Choroid plexus epithelial cell (primary cell): ENCODE measurements at places on chromosomes 4 and X.

DNA sequence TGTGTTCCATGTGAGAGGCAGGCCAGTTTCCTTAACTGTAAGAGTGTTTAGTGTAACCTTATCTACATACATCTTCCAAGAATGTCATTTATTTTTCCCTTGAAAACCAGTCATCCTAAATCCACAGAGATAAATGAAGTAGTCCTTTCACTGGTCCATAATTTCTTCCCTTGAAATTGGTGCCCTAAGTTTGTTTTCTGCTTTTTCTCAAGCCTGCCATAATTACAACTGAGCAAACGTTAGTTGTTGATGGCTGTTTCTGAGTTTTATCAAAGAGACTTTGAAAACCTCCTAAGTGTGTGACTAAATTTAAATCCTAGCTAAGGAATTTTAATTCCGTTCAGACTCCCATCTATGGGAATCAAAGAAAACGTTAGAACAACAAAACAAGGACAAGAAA lies 3.6 kb upstream of the TDO2 start:
- peak; percentile 3 for DNase-seq

- no peak for DNase-seq
Observed at GRCh38 chr4:26452565-26453531, 37.4 kb downstream of the CCKAR start.

DNA sequence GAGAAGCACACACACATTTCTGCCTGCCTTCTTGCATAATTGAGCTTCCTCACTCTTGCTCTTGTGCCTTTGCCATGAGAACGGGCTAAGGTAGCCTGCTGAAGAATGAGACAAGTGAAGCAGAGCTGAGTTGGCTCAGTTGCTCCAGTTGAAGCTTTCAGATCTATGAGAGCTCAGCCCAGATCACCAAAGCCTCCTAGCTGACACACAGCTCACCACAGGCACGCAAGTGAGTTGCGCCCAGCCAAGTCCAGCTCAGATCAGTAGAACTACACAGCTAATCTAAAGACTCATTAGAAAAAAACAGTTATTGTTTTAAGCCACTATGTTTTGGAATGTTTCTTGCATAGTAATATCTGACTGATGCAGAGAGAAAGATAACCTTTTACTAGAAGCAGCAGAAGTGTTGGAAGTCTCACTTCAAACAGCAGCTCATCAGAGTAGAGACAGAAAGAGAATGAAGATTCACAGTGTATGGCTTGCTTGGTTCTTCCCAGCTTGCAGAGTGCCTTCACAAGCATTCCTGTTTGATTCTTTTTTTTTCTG lies 362.4 kb downstream of the MID1IP1 start:
- DNase-seq = no peak

- no peak for DNase-seq
Observed at GRCh38 chr4:11301075-11301660, 127.5 kb downstream of the HS3ST1 start.

DNA sequence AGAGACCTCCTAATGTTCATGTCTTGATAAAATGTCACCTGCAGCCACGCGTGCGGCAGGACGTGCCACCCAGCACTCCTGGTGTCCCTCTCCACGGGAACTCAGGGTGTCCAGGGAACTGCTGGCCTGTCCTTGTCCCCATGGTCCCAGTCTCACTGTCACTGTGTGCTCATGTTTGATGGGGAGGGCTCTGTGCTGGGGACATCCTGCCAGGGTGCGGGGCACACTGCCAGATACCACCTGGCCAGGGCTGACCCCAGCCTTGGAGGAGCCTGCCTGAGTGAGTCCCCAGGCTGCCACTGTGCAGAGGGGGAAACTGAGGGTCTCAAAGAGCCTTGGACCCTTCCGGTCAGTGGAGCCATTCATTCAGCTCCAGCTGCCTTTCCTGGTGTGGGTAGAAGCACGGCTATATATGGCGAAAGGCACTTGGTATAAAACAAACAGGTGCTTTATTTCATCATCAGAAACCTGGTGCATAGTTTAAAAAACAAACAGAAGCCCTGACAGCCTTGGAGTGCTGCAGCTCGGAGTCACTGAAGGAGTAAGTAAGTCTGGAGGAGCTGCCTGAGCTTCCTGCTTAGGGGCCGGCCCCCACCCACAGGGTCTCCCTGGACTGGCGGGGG lies 33.0 kb downstream of the NOP14 start:
- no peak for DNase-seq

DNA sequence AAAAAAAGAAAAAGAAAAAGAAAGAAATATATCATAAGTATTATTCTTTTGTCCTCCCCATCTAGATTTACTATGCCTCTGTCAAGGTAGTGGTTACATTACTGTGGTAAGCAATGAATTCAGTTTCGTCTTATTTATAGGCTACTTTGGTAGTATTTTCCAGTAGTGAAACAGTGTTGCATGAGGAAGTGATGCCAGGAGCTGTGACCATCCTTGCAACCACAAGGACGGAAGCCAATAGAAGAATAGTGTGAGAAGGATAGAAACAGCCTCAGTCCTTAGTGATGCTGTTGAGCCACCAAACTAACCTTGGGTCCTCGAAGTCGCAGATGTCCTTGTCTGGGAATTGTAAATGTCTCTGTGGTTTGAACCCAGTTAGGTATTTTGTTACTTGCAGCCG lies 328.5 kb downstream of the PPP3CA start:
- DNase-seq = no peak

DNA sequence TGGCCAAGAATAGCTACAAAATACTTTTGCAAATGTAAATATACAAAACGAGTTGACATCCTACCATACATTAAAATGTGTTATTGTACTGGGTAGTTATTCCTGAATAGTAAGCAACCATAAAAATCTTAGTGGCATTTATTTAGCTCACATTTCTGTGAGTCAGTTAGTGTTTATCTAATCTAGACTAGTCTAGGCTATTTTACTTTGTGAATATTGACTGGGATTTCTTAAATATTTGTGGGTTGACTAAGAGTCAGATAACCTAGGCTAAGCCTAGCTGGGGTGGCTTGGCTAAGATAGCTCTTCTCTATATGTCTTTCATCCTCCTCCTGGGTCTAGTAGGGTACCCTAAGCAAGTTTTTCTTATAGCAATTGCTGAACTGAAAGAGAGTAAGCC lies 543.8 kb upstream of the DIAPH2 start:
- no peak for DNase-seq

DNA sequence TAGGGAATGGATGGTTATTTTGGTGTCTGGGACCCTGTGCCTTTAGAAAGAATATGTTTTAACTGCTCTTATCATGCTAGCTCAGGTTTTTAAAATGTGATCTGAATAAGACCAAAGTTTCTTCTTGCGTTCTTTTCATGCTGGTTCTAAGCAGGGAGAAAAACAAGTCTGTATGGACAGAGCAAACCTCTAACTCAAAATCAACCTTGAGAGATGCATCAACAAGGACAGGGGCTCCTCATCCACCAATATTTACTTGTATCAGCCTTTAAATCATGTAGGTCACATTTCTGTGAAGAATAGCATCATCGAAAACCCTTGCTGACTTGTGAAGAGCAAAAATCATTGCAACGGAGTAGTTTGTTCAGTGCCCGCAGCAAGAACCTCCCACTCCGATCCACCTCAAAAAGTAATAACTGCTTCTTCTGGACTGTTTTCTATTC lies 1.2 kb downstream of the ATP10D start:
- DNase-seq = peak; percentile 48

DNA sequence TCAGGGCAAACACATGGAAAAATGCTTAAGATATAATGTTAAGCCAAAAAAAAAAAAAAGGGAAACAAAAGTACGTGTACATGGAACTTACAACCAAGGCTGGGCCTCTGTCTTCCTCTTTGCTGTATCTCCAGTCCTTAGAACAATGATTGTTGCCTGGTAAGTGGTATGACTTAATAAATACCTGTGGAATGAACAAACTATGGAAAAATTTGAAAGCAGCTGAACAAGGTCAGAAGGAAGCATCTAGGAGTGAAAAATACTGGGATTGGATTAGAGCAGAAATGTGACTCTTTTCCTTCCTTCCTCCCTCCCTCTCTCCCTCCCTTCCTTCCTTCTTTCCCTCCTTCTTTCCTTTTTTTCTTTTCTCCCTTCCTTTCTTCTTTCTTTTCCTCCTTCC lies 54.2 kb upstream of the SMIM10 start:
- peak; percentile 71 for DNase-seq

DNA sequence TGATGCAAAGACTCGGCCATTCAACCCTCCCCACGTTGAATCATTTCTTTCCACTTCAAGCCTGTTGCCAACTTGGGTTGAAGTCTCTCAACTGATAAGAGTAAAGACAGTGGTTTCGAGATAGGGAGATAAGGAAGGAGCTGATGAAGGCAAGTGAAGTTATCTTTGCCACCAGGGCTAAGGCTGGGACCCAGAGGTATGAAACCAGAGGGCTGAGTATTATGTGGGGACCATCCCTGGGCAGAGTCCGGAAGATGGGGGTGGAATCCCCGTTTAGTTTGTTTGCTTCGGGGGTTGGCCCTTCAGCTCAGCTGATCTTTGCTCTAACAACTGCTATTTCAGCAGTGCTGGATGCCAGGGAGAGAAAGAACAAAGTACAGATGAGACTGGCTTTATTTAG lies 2.3 kb upstream of the XPNPEP2 start:
- DNase-seq = no peak

DNA sequence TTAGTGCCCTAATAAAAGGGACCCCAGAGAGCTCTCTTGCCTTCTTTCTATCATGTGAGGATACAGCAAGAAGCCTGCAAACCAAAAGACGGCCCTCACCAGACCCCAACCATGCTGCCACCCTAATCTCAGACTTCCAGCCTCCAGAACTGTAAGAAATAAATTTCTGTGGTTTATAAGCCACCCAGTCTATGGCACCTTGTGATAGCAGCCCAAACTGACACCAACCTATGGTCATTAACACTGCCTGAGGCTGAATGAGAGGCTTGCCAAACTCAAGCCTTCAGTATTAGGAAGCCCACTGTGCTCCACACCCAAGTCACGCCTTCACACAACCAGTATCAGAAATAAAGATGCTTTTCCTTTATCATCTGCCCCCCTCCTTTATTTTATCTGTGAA lies 127.3 kb upstream of the KLF3 start:
- no peak for DNase-seq

- no peak for DNase-seq
Observed at GRCh38 chrX:47637546-47638195, 7.9 kb upstream of the CFP start.

DNA sequence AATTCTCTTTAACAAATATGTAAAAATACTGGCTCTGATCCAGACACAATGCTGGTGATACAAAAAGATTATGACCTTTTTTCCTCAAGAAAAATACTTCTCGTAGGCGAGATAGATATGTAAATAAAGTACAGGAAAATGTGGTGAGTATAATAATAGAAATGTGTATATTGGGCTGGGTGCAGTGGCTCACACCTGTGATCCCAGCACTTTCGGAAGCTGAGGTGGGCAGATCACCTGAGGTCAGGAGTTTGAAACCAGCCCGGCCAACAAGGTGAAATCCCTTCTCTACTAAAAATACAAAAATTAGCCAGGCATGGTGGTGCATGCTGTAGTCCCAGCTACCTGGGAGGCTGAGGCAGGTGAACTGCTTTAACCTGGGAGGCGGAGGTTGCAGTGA lies 55.0 kb downstream of the MRPL1 start:
- DNase-seq = no peak

DNA sequence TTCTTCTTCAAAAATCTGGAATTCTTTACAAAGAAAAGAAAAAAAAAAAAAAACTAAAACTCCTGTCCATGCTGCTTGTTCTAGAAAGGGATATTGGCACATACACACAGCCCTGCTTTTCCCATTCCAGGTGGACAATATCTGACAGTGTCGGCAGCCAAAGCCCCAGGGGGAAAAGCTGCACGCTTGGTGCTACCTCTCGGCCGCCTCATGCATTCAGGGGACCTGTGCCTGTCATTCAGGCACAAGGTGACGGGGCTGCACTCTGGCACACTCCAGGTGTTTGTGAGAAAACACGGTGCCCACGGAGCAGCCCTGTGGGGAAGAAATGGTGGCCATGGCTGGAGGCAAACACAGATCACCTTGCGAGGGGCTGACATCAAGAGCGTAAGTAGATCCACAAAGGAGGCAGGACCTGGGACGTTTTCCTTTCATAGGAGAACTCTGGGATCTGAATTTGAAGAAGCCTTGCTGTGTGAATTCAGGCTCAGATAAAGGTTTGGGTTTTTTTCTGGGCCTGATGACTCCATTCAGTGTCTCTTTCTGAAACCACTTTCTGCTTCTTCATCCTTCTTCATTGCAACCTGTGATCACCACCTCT lies 71.9 kb downstream of the NPNT start:
- DNase-seq = no peak

DNA sequence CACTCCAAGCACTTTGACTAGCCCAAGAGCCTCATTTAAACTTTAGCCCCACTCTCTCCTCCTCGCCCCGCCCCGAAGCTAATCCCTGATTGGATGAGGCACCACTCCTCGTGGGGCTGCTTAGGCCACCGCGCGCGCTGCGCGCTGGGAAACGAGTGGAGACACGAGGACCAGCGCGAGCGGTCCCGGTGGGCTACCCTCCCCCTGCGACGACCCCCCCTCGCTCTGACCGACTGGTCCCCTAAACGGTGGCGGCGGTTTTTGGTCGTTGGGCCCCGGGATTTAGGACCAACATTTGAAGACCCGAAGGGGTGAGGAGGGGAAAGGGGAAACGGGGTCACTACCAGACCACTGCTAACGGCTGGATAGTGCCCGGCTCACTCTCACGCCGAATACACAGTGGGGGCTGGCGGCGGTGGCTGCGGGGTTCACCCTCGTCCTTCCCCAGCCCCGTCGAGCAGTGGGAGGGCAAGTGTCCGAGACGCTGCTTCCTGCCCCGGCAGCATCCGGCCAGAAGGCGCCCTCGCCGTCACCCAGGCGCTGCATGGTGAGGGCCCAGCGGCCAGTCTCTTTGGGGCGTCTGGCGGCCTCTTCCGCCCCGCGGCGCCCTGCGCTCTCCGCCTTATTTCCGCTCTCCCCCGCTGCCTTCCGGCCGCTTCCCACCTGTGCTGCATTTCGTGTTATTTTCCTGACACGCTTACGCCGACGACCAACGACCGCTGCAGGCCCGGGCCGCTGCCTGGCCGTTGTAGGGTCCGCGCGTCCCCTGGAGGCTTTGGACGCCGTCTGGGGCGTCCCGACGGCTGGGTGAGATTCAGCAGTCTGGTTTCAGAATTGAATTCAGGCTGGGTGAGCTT lies at the start of gene RBM46:
TSS of gene RBM46 (plus strand) at position 147 of the 857 bp plus-strand sequence. CDS start 15,481 bp downstream, outside the sequence.
- DNase-seq = peak; percentile 2

GRCh38 chrX:118272242-118272641 lies 73.7 kb upstream of the WDR44 start:
- DNase-seq = peak; percentile 14

DNA sequence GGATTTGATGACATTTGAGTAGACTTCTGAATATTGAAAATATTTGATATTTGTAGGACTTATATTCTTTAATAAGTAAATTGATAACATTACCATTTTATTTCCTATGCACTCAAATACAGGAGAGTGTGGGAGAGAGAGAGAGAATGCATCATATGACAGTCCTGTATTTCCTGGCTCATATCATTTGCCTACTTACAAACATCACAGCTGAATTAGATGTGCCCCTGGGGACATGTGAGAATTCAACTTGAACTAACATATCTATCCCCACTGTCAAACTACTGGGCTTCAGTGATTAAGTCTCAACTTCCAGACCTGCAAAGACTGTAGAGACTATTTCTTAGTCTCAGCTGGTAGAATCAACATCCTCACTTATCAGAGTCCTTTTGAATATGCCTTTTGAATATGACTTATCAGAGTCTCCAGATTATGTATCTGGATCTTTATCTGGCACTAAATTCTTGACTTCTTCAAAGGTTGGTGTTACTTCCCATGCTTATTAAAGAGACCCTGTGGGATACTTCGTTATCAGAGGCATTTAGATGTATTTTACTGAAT lies 75.5 kb downstream of the PABPC4L start:
- no peak for DNase-seq
